NCI-H82 (cell line): ENCODE measurements at places on chromosomes 13 and 19.

DNA sequence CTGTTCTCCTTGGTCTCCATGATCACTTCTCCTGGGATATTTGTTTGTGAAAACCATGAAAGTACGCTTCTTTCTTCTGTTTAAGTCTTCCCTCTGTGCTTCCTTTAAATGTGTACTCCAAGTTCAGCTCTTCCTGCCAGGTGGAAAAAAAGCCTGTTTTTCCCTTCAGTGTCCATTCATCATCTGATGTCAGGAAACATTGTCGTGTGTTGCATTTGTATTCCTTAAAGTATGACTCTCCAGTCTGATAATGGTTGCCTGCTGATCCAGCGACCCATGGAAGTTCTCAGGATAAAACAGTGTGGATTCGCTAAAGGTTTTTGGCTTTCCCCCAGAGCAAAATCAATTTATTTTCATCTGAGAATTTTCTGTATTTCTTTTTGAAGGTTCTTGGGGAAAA, 22.3 kb downstream of the SACS start:
- DNase-seq = no peak

DNA sequence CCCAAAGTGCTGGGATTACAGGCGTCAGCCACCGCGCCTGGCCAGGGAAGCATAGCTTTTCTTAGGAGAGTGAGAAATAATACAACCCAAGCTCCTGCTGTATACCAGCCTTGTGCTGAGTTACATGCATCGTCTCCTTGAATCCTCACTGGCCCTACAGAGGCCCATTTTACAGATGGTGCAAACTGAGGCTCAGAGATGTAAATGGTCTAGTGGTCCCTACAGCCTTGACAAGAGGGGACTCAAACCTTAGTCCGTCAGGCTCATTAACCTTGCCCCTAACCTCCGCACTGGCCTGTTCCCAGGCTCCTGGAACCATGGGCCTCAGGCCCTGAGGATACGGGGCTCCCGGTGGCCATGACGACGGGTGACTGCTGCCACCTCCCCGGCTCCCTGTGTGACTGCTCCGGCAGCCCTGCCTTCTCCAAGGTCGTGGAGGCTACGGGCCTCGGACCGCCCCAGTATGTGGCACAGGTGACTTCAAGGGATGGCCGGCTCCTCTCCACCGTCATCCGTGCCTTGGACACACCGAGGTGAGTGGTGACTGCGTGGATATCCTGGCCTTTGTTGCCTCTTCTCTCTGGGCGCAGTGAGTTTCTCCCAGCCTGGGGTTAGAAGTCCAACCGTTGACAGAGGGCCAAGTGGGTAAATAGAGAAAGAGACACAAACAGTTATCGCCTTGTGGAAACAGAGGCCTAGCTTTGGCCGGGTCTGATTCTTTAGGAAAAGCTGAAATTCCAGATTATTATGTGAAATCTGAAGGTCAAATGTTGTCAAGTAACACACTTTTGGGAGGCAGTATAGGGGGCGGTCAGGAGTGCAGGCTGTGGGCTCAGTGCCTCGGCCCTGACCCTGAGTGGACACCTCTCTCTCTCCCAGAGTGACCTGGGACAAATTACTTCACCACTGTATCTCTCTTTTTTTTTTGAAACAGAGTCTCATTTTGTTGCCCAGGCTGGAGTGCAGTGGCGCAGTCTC, 8.7 kb downstream of the MARCHF2 start:
- DNase-seq = no peak

GRCh38 chr13:109381546-109382180, 404.7 kb downstream of the IRS2 start:
- no peak for DNase-seq

DNA sequence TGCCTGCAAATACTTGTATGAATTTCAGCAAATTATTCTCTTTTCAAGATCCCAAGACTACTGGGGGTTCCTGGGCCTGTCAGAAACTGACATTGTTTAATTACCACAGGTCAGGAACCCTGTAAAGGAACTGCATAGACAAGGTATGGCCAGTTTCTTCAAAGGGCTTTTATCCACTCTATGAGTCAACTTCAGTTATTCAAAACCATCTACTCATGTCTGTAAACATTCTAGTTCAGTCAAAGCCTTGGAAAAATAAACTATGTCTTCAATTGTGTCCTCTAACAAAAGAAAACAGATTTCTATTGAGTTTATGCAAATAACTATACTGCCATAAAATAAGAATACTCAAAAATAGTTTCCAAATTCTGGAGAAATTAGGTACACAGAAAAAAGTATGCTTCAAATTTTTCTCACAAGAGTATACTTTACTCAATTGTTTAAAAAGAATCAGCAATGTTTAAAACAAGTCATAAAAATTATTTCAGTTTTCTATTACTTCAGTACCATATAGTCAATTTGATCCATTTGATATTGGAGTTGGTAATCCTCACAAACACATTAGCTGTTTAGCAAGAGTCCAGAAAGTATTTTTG, 486.4 kb upstream of the PCDH20 start:
- no peak for DNase-seq

- DNase-seq = peak; percentile 84
Observed at GRCh38 chr13:96900986-96901385, 93.3 kb downstream of the OXGR1 start.

GRCh38 chr19:3162418-3163229, 15.9 kb upstream of the S1PR4 start:
- DNase-seq = peak; percentile 34

DNA sequence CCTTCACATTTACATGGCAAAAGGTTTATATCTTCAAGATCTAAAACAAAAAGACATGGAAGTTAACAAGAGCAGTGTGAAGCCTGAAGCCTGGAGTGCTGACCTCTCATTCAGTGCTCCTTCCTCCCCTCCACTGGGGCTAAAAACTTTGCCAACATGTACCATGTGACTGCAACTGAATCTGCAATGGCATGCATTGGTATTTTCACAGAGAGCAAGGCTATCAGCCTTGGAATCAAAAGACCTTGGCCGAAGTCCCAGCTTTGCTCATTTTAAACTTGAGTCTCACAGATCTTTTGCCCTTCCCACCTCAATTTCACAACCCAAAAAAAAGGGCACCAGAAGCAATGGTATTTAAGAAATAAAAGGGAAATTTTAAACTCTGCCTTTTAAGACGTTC, 325.1 kb downstream of the DCT start:
- peak; percentile 29 for DNase-seq

DNA sequence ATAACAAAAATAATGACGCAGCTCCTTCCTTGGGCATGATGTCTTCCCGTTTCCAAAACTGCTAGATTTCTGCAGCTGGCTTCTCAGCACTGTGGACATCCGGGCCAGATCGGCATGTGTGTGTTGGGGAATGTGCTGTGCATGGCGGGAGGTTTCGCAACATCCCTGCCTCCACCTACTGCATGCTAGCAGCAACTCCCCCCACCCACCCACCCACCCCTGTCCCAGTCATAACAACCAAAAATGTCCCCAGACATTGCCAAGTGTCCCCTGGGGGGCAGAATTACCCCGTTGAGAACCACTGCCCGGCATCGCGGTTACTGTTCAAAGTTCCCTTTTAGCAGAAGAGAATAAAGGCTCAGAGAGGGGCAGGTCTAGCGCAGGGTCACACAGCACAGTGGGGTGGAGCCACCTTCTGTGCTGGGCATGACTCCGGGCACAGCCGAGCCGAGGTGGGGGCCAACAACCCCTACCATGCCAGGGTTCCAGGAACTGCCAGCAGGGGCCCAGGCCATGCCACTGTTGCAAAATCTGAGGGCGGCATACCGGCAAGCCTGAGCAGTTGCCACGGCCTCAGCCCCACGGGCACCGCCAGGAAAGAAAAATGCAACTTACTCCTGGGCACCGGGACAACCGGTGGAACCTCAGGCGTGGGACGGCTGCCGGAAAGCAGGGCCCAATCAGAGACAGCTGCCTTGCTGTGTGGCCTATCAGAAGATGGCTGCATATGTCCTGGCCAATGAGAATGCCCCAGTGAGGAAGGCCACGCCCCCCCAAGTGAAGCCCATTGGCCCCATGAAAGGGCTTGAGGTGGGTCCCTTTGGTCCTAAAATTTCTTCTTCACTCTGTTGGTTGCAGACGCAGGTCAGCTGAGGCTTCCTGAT, 22.5 kb upstream of the NFIC start:
- peak; percentile 74 for DNase-seq

DNA sequence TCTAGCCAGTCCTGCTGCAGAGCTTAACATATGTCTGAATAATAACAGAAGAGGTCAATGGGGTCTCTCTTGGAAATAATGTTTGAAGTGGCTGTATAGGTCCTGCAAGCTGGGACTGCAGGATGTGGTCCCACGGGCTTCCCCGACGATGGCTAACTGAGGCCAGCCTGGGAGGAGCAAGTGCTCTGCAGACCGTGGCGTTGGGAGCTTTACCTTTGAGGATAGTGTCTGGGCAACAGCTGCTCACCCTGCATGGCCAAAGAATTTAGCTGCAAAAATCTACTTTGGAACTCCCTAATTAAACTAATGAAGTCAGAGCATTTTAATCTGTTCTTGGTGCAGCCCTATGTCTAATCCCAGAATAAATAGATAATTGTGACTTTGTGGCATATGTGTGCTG, 18.2 kb upstream of the AMER2 start:
- peak; percentile 99 for DNase-seq

- DNase-seq = peak; percentile 41
Observed at GRCh38 chr19:38024992-38025908, 118.2 kb downstream of the SIPA1L3 start.

DNA sequence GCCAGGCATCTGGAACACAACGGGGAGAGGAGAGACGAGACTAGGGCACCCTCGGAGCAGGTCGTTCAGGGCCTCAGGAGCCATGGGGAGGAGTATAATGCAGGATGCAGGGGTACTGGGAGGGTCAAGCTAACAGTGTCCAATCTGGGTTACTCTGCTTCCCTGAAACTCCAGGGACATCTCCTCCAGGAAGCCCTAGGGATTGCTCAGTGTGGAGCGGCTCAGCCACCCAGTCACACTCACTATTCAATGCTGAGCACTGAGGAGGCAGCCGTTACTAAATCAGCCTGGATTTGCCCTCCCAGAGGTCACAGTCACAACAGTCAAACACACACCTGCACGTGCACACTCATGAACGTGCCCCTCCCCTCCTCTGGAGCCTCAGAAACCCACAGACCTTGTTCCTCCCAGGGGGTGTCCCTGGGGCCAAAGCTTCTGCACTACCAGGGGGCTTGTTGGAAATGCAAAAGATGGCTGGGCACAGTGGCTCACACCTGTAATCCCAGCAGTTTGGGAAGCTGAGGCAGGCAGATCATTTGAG, 6.9 kb upstream of the FOSB start:
- DNase-seq = no peak

DNA sequence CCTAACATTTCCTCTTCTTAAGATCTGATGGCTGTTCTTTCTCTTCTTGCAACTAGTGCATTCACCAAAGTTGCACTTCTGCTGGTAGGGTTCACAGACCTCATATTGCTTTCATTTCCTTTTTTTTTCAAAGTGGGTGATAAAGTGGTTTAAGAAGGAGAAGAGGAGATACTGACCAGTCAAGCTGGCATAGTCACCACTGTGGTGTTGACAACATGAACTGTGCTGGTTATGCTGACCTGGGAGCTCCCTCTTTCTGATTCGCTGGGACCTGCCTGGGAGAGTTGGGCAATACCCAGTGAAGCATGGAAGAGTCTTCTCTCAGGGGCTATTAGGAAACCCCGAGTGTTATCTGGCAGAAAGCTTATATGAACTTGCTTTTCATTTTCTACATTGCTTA, 222.9 kb downstream of the SLITRK5 start:
- DNase-seq = no peak

DNA sequence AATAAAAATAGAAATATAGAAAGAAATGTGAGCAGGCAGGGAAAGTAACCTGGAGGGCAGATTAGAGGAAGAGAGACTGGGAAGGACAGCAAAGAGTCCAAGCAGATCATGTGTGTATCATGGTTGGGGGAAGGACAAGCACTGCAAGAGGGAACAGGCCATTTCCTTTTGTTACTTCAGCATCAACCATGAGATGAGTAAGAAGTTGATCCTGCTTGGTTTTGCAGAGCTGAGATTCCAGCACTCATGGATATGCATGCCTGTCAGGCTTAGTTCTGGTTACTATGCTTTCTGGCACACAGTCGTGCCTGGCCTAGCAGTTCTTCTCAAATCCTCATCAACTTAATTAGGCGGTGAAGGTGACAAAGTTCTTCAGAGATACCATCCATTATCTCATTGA, 18.1 kb downstream of the NALCN start:
- no peak for DNase-seq

- no peak for DNase-seq
Observed at GRCh38 chr13:22111152-22111783, 440.4 kb downstream of the FGF9 start.

DNA sequence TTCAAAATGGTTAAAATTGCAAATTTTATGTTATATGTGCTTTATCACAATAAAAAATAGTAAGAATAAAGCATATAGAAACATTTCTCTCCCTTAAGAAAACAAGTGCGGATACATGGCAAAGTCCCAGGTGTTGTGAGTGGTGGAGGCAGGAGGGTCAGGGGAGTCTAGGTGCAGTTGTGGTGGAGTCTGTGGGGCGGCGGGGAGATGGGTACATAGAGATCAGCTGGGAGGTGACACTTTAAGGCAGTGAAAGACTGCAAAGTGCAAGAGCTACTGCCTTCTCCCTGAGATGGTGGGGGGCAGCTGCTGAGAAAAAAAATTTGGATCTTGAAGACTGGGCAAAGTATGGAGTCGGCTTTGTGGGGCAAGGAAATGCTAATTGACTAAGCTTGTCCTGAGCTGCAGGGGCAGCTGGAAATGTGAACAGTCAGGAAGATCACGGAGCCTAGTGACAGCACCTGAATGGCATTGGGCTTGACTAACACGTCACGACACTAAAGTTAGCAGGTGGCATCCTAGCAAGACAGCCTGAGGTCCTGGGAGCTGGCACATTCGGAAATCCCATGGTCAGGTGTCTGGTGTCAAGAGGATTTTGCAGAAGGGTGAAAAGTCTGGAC, 72.9 kb upstream of the IRS2 start:
- DNase-seq = no peak

DNA sequence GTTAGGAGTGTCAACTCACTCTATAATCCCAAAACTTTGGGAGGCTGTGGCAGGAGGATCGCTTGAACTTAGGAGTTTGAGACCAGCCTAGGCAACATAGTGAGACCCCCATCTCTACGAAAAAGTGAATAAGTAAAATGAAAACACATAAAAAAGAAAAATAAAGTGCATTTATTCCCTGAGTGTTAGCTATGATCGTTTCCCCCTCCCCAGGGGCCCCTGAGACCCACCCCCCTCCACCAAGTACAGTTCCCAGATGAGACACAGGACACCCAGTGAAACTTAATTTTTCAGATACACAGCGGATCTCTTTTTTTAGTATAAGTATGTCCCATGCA, 28.6 kb upstream of the NANOS3 start:
- DNase-seq = no peak

DNA sequence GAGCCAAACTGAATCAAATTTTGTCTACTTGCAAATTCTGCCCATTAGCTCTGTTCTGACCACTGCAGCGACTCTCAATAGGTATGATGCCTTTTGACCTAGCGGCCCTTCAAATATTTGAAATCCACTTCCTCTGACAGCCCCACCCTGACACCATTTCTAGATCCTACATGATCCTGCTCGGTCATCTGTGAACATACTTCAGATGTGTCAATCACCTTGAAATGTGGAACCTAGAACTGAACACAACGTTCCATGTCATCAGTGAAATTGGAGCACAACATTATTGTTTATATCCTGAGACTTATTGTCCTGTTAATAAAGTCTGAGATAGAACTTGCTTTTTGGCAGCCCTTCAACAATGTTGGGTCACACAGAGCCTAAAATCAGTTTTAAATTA, 98.2 kb downstream of the UBL3 start:
- DNase-seq = no peak
